Cortex of kidney (tissue), 1 donor: ENCODE measurements at places on chromosomes 6 and 20.

DNA sequence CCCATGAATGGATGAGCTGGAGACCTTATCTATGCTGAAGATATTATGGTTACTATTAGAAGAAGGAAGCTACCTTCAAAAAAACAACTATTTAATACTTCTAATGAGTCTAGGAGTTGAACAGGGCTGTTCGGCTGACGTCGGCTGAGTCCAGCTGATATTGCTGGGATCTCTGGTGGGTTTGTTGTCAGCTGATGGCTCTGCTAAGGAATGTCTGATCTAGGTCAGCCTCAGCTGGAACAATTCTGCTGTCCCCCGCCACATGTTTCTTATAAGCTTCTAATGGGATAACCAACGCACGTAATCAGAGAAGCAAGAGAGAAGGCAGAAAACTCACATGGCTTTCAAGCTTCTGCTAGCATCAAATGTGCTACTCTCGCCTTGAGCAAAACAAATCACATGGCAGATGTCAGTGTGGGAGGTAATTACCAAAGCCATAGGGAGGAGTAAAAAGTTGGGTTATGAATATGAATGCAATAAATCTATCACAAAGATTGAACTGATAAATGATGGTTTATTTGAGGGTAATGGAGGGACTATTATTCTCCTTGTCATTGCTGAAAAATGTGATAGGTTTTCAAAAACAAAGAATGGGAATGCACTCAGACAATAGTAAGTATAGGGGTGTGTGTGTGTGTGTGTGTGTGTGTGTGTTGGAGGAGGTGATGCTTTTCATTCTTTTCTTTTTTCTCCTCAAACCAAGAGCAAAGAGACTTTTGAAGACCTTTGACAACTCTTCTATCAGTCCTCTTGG, 71.5 kb downstream of the BTBD3 start:
- no peak for DNase-seq

GRCh38 chr20:17822039-17822438, 122.3 kb downstream of the BANF2 start:
- no peak for DNase-seq

- DNase-seq = no peak
Measured at GRCh38 chr6:105112577-105112976, 67.2 kb downstream of the POPDC3 start.

DNA sequence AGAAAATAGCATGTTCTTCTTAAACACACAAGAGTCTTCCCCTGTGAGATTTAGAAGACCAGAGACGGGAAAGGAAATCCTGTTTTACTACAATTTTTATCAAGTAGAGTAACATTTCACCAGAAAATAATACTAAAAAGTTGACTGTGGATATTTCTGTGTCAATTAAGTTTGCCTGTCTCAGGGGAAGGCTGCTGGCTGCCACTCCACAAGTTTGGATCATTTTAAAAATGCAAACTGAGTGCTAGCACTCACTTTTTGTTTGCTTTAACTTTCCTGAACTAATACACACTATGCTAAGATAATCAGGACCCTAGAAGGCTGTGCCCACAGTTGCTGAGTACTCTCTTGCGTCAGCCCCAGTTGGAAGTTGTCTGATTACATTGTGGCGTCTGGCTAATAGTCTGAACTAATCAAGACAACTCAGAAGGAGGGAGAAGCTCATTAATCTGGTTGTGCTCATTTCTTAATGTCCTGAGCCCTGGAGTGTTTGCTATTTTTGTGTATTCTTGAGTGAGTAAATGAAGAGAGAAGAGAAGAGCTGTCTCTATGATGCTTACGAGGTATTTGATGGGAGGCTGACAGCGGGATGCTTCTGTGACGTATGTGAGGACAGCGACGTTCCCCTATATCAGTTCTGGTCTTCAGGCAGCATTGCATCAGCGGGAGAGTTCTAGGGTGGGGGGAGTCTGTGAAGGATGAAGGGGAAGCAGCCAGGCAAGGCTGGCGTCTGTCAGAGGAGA, 664.2 kb downstream of the QKI start:
- DNase-seq = no peak
